ENCODE measurements at places on chromosomes 12 and 14.

DNA sequence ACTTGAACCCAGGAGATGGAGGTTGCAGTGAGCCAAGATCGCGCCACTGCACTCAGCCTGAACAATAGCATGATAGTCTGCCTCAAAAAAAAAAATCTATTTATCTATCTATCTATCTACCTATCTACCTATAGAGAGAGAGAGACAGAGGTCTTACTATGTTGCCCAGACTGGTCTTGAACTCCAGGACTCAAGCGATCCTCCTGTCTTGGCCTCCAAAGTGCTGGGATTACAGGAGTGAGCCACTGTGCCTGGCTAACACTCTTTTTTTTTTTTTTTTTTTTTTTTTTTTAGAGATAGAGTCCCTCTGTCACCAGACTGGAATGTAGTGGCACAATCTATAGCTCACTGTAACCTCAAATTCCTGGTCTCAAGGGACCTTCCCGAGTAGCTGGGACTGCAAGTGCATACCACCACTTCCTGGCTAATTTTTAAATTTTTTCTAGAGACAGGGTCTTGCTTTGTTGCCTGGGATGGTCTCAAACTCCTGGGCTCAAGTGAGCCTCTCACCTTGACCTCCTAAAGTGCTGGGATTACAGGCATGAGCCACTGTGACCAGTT is 1.9 kb downstream of the FAM186A start:
- DNase-seq: no peak

GRCh38 chr12:89573051-89573810 is 47.4 kb upstream of the POC1B start:
- DNase-seq: no peak

GRCh38 chr12:132998741-132999140 is 12.6 kb downstream of the ZNF26 start:
- DNase-seq: no peak

DNA sequence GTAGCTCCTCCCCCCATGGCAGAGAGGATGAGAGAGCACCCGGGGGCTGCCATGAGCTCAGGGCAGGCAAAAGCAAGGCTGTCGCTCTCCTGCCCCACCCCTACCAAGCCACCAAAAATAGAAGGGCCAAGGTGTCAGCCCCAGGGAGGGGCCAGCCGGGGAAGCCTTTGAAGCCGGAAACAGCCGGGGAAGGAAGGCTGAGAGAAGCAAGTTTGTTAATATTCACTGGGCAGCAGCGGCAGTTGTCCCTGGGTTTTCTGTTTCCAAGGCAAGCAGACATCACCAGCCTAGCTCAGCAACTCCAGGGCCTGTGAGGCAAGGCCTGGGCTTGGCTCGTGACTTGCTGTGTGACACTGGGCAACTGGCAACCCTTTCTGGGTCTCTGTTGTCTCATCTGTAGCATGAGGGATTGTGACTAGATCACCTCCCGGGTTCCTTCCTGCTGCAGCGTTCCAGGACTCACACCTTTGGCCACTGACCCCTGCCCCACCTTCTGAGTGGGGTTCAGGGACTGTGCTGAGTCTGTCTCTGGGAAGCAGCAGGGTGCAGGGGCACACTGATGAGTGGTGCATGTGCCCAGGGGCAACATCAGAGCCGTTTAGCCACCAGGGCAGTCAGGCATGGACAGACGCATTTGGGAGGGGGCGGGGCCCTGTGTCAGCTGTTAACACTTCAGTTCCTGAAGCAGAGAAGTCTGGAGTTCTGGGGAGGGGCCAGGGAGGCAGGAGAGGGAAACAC is 24.3 kb downstream of the SYNDIG1L start:
- DNase-seq: peak; percentile 75

DNA sequence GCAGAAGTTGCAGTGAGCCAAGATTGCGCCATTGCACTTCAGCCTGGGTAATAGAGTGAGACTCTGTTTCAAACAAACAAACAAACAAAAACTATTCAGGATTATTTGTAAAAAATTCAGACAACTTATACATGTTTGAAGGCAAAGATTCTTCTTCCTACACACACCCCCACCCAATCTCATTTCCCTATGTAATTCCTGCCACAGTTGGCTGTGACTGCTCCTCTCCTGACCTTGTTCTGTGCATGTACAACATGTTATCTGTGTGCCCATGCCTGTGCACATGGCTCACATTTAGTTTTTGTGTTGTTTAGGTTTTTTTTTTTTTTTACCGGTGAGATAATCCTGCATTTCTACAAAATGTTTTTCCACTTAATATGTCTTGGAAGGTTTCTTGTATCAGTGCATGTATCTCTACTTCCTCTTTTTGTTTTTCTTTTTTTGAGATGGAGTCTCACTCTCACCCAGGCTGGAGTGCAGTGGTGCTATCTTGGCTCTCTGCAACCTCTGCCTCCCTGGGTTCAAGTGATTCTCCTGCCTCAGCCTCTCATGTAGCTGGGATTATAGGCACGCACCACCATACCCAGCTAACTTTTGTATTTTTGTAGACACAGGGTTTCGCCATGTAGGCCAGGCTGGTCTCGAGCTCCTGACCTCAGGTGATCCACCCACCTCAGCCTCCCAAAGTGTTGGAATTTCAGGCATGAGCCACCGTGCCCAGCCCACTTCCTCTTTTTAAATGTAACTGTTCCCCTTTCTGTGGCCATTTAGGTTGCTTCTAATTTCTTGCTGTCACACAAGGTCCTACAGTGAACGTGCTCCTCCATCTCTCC is 8.7 kb downstream of the CFAP251 start:
- DNase-seq: no peak

DNA sequence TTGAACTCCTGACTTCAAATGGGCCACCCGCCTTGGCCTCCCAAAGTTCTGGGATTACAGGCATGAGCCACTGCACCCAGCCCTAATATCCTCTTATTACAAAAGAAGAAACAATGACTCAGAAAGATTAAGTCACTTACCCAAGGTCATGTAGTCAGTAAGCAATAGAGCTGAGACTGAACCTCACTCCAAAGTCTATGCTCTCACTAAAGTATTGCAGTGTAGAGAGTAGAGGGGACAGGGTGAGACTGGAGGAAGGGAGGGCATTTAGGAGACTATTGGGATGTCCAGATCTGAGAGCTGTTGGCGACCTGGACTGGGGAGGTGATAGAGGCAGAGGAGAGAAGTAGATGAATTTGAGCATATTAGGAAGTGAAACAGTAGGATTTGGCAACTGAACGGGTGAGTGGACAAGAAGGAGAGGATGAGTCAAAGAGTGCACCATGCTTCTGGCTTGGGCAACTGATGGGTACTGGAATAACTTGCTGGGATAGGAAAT is 11.8 kb downstream of the P2RX7 start:
- no peak for DNase-seq

DNA sequence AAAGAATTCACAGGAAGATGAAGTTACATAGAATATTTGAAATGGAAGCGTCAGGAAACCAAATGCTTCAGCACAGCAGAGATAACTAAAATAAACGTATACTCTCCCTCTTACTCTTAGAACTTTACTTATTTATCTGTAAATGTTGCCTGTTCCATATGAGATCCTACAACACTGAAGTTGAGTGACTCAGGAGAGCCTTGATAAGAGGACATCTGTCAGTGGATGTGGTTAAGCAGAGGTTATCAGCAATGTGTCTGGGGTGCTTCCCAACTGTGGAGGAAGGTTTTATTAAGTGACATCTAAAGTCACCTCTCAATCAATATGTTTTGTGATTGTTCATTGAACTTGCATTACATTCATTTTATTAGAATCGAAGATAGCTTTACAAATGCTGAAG is 81.9 kb downstream of the NEDD1 start:
- DNase-seq: no peak

GRCh38 chr12:64480148-64480547 is 28.2 kb downstream of the TBK1 start:
- no peak for DNase-seq

DNA sequence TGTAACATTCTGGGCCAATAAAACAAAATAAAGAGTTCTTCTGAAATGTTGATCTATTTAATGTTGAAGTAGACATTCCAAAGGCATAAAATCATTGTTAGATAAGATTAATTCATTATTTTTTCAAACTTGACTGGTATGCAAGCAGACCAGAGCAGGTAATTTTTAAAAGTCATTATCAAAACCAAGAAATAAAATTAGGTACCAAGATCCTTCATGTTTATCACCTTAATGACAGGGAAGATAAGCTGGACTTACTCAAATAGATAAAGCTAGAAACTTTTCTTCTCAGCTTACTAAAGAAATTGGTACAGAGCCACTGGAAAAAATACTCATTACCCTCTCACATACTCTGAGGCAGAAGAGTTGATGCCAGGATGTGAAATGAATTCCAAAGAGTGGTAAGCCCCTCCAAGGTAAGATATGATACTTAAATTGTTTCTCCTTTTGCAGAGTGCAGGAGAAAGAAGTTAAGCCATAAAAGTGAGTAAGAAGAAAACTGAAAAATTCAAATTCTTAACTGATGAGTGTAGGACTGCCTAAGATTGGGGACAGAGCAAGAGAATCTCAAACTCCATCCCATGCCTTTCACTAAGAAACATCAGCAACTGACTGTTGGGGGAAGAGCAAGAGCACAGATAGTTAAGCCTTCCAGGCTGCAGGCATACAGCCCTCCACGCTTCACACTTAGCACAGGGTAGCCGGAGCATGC is 111.9 kb downstream of the SLC41A2 start:
- DNase-seq: no peak

DNA sequence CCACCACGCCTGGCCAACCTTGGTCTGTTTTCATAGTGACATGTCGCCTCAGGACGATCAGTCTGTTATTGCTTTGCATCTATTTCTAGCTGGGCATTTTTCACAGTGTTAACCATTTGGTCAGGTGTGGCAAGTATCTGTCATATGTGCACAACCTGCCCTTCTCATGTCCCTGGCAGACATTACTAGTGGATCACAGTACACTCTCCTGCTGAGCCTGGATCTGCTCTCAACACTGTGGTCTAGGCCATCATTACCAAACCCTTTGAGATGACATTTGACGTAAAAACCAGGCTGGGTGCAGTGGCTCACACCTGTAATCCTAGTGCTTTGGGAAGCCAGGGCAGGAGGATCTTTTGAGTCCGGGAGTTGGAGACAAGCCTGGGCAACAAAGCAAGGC is 29.4 kb upstream of the NOS1 start:
- no peak for DNase-seq

- no peak for DNase-seq
These were observed 13.2 kb upstream of the SELPLG start for GRCh38 chr12:108646600-108647579.

DNA sequence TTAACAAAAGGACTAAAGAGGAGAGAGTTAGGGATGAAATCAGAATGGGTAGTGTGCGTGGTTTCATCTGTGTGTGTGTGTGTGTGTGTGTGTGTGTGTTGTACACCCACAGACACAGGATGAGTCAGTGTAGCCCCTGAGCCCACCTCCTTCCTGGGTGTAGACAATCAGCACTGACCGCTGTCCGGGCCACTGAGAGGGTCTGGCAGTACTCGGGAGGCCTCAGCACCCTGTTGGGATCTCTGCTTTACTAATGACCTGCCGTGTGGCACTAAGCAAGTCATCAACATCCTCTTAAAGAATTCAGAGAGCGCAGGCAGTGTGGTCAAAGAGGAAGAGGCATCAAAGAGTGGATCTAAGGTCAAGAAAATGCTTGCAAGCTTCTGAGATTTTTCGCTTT is 112.6 kb downstream of the PRMT8 start:
- no peak for DNase-seq

GRCh38 chr12:96743606-96744005 is 163.5 kb upstream of the NEDD1 start:
- DNase-seq: no peak

DNA sequence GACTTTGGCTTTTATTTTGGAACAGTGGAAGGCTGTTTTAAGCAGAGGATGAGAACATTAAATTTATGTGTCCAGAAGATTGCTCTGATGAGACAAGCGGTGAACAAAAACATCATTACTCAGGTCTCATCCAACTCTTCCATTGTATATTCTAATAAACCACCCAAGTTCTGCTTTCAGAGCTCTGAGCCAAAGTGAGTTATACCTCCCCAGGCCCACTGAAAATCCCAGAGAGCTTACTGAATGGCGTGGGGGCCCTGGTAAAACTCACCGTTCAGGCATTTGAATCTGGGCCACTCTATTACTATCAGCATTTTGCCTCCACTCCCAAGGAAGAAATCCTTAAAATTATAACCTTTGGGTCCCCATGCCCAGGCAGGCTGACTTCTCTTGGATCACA is 122.0 kb upstream of the HIF1A start:
- DNase-seq: no peak

GRCh38 chr12:25816637-25817036 is 141.8 kb upstream of the RASSF8 start:
- DNase-seq: no peak

Measured in NCI-H526 (cell line).